CD8-positive, alpha-beta T cell (primary cell): ENCODE measurements at places on chromosomes 1 and 21.

GRCh38 chr1:1068517-1069055 is 5.5 kb downstream of the RNF223 start:
- peak; percentile 36 for DNase-seq

- DNase-seq = no peak
Observed at GRCh38 chr1:100860397-100860991, 34.1 kb downstream of the EXTL2 start.

GRCh38 chr1:56403321-56403720 is 176.0 kb downstream of the PLPP3 start:
- DNase-seq = no peak

- no peak for DNase-seq
Observed at GRCh38 chr1:11701551-11701961, 10.0 kb downstream of the DRAXIN start.

DNA sequence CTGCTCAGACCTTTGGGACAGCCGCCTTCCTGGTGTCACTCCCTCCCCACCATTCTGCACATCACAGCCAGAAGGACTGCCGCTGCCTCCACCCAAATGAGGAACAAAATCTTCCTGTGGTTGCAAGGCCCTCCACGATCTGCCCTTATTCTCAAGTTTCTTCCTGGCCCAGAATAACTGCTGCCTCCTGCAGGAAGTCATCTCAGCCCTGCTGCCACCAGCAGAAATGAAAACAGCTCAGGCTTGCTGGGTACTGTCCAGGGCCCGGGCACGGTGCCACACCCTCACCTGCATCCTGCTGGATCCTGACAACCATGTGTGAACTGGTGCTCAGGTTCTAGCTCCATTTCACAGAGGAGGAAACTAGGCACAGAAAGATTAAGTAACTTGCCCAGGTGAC is 2.8 kb downstream of the CLDN19 start:
- no peak for DNase-seq

GRCh38 chr1:225678545-225678944 is 25.6 kb upstream of the ENAH start:
- no peak for DNase-seq

DNA sequence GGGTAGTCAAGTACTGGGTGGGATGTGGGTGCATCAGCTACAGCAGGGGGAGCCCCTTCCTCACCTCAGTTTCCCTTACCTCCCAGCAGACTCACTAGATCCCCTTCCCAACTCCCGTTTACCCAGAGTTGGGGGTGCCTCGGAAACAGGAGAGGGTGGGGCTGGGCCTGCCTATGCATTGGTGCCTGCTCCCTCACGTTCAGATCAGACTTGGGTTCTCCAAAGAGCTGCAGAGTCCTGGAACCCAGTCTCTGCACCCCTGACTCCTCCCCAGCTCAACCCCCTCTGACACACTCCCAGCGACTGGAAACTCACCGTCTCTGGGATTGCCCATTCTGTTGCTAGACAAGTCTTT is 6.0 kb downstream of the FOXO6 start:
- DNase-seq = no peak

GRCh38 chr1:245645894-245646293 is 491.1 kb downstream of the KIF26B start:
- DNase-seq = no peak

GRCh38 chr1:46961066-46961758 is 19.9 kb upstream of the CYP4A11 start:
- DNase-seq = no peak

DNA sequence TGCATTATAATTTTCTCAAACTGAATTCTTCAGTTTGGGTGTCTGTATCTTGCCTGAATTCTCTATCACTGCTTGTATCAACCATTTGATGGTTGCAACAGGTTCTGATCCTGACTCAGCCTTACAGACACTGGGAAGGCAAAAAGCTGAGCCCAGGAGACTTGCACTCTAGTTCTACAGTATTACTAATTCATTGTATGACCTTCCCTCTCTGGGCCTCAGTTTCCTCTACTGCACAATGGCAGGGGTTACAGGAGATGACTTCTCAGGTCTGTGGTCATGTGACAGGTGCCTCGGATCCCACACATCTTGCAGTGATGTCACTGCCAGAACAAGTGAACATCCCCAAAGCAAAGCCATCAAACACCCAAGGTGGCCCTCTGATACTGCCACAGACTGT is 38.7 kb downstream of the RRAGC start:
- DNase-seq = no peak

DNA sequence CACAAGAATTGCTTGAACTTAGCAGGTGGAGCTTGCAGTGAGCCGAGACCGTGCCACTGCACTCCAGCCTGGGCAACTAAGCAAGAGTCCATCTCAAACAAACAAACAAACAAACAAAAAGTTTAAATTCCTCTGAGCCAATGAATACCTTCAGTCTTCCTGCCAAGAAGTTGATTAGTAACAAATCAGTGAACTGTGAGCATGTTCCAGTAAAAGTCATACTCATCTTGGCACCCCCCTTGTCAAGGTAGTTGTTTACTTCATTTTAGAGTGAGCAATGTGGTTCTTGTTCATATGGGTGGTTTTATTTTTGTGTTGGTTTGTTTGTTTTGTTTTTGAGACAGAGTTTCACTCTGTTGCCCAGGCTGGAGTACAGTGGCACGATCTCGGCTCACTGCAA is 18.0 kb upstream of the SLC2A7 start:
- no peak for DNase-seq

GRCh38 chr1:167227934-167228378 is 7.3 kb downstream of the POU2F1 start:
- no peak for DNase-seq

DNA sequence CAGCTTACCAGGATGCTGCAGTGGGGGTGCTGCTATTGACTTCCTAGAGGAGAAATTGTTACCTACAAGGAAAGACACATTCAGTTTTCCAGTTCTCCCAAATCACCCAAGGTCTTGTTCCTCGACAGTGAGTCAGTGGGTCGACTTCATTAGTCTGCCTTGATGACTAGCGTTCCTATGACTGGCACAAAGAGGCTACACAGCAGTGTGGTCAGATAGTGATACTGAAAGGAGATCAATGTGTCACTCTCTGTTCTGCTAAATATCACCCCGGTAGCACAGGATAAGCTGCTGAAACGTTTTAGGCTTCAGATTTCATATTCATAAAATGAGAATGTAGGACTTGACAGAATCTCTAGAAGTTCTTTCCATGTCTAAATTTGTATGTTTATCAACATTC is 357.4 kb downstream of the LMX1A start:
- no peak for DNase-seq

GRCh38 chr1:238954865-238955264 is 431.5 kb upstream of the CHRM3 start:
- no peak for DNase-seq

DNA sequence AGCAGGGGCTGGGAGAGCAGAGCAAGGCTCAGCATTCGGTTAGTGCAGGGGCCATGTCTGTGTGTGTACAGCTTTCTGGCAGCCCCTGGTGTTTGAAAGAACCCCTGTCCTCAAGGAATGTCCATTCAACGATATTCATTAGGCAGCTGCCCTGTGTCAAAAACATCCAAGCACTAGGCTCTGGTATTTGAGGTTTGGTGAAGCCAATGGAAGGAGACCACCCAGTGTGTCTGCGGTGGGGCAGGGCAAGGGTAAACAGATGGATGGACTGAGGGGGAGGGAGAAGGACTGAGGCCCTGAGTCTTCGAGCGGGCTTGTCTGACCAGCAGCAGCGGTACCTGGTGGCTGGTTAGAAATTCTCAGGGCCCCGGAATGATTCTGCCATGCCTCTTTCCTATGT is 155.6 kb upstream of the KLHDC7A start:
- DNase-seq = no peak

- DNase-seq = no peak
Observed at GRCh38 chr1:198387587-198387986, 152.9 kb downstream of the ATP6V1G3 start.

DNA sequence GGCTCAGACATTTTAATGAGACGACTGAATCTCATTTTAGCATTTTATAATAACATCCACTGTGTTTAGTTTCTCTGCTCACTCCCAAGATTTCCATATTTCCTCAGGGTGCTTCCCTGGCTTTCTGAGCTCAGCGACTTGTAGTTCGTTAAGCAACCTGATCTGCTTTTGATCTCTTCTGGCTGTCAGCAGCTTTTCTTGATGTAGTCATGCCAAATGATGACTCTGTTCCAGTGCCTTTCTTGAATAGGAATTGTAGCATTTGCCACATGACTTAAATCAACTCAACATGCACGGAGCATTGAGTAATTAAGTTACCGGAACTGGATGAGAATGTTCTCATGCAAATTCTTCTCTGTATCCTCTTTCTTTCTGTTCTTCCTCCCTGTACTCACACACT is 246.1 kb downstream of the FMN2 start:
- DNase-seq = no peak

DNA sequence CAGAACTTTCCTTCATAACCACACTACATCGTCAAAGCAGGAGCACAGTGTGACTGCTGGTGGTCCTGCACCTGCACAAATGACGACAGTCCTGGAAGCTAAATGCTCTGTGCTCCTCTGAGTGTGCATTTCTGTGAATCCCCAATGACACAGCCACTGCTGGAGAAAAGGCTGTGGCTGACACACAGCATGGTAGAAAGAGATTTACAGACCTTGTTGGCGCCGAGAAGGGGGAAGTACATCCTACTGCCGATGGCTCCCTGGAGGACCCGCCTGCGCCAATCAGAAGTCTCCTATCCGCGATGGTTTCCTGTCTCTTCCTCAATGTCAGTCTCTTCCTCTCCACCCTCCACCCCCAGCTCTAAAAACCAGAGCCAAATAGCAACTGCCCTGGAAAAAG is 115.4 kb upstream of the RAB4A start:
- DNase-seq = peak; percentile 54

DNA sequence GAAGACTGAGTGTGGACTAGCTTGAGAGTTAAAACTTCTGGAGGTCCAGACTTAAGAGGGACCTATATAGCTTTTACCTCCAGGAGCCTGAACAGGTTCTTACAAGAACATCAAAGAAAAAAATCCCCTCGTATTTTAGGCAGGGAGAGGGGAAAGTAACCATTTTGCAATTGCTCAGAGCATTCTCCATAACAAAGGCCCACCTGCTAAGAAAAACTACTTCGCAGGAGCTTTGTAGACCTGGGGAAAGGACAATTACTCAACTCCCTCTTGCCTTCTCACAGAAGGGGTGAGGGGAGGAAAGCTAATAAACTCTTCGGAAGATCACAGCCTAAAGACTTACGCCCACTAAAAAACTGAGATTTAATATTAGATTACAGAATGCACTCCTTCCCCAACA is 86.3 kb downstream of the RERE start:
- no peak for DNase-seq

DNA sequence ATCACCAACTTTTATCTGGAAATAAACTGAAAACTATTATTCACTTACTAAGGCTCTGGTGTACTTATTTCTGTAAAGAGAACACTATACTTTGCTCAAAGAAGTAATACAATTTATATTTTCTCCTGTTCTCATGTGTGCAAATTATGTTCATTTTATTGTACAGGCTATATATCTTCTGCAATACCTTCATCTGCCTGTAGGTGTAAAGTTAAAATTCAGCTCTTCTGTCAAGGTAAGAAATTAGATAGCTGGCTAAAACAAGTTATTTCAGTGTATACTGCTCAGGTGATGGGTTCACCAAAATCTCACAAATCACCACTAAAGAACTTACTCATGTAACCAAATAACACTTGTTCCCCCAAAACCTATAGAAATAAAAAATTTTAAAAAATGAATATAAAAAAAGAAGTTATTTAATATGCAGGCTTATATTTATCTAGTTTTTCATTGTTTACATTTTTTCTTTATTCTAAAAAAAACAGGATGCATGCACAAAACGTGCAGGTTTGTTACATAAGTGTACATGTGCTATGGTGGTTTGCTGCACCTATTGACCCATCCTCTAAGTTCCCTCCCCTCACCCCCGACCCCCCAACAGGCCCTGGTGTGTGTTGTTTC is 81.5 kb downstream of the PTGER3 start:
- peak; percentile 2 for DNase-seq

GRCh38 chr1:30274173-30274970 is 449.0 kb downstream of the MATN1 start:
- DNase-seq = no peak

- no peak for DNase-seq
Observed at GRCh38 chr1:213268221-213268620, 217.2 kb downstream of the RPS6KC1 start.

- no peak for DNase-seq
Observed at GRCh38 chr1:168019407-168019806, 82.5 kb upstream of the MPC2 start.

GRCh38 chr1:233138788-233139585 is 156.5 kb downstream of the PCNX2 start:
- DNase-seq = no peak

DNA sequence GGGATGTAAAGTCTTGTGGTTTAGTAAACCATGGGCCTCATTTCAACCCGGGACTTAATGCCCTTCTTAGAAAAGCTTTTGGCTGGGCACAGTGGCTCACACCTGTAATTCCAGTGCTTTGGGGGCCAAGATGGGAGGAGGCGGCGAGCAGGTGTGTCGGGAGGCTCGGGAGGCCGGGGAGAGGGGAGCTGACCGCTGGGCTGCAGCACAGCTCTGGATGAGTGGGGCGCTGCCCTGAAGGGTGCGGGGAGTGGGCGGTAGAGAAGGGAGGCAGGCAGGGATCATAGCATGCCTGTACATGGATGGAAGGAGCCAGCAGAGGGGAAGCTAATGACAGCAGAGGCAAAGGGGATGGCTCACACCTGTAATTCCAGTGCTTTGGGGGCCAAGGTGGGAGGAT is 31.0 kb downstream of the LHX4 start:
- no peak for DNase-seq

- no peak for DNase-seq
Observed at GRCh38 chr1:166703726-166704462, 135.4 kb upstream of the POGK start.

DNA sequence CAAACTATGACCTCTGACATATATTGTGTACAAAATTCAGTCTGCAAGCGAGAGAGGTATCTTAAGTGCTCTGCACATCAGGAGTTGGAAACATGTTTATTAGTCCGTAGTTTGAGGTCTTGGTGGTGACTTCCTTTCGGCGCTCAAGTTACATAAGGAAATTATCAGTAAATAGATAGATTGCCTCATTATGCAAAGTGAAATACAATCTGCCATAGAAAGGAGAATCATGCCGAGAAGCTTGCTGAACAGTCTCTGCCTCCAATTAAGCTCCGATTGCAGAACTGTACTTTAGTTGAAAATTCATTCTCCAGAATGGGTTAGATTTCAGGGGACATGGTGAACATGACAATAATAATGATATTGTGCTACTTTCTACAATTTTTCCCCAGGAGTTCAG is 271.8 kb downstream of the BRINP2 start:
- no peak for DNase-seq

DNA sequence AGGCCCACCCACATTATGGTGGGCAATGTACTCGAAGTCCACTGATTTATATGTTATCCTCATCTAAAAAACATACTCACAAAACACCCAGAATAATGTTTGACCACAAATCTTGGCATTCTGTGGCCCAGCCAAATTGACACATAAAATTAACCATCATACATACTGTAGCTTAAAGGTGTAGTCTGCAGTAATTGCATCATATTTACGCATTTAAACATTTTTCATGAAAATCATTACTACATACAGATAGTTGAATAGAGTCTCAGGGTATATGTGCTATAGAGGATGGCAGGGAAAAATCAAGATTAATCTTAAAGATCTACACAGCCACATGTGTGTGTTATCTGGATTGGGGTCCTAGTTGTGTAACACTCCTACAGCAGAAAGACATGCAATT is 14.5 kb downstream of the ZNF697 start:
- DNase-seq = no peak

- no peak for DNase-seq
Observed at GRCh38 chr1:180165509-180166435, 11.1 kb downstream of the QSOX1 start.

- DNase-seq = no peak
Observed at GRCh38 chr1:41152622-41153044, 89.5 kb downstream of the SCMH1 start.
